Uterus (tissue), 4 donors: ENCODE measurements at places on chromosomes 2 and 18.

GRCh38 chr18:354003-354402, 86.2 kb upstream of the THOC1 start:
- DNase-seq, result no peak

DNA sequence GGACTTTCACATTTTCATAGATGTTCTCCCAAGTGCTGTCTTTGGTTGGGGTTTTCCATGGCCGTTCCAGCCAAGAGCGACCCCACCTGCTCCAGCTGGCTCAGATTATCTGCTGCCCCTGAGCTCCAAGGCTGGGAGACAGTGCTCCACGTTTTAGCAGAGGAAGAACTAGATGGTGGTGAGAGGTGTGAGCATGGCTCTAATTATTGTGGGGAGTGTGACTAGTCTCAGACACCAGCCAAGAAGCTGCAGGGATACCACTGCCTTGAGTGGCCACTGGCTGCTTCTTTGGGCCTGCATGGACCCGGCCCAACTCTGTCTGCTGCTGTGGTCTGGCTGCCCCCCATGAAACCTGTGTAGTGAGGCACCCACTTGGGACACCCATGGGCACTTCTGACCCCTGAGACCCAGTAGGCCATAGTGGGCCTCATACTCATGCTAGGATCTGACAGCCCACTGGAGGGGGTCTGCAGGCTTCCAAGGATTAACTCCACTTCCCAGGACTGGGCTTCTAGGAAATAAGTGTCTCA, 2.8 kb upstream of the NCL start:
- no peak for DNase-seq

- DNase-seq, result no peak
Measured at GRCh38 chr2:64322433-64322832, 131.5 kb upstream of the LGALSL start.

DNA sequence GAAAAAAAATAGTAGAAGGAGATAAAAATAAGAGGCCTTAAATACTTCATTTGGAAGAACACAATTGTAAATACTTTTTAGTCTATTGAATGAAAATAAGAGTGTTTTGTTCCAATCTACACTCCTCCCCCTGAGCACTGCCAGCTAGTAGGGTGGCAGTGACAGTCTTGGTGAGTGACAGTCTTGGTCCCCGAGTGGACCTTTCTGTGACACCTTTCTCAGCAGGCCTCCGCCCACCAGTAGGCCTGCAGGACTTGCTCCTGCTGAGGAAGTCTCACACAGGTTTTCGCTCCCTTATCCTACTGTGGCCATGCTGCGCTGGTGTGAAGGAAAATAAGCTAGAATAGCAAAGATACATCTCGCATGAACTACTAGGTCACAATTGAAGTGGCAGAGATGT, 666.8 kb downstream of the NR4A2 start:
- no peak for DNase-seq

DNA sequence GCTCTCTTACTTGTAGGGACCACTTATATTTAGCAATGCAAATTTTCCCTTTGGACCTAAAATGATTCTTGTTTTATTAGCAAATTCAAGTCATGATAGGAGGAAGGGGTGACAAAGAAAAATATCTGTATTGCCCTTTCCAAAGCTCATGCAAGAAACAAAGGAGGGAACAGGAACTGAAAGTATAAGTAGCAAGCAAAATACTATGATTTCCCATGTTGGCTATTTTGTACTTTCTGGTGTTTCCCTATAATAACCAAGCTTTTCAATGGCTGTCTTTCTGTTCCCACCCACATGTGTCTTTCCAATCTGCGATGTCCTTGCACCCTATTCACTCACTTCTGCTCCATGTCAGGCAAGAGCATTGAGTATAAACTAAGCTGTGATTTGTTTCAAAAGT, 279.7 kb downstream of the RNF144A start:
- no peak for DNase-seq

GRCh38 chr2:50225021-50225928, 806.7 kb downstream of the NRXN1 start:
- no peak for DNase-seq

- no peak for DNase-seq
Measured at GRCh38 chr2:74226648-74227213, 28.3 kb downstream of the MTHFD2 start.

DNA sequence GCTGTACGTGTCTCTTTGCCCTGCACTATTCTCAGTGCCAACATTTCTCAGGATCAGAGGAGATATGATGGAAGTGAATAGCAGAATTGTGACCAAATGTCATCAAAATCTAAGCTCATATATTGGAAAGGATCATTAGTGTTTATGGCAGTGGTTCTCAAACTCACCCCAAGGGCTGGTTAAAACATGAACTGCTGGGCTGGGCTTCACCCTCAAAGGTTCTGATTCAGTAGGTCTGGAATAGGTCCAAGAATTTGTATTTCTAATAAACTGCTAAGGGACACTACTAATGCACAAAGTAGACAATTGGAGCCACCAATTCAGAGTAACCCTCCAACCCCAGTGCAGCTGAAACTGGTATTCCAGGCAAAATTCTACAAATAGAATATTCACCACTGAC, 317.9 kb upstream of the UBE2E3 start:
- DNase-seq, result no peak

- no peak for DNase-seq
Measured at GRCh38 chr2:104852090-104852666, 1.7 kb upstream of the POU3F3 start.

- DNase-seq, result no peak
Measured at GRCh38 chr18:30927517-30928075, 114.9 kb downstream of the DSC3 start.

DNA sequence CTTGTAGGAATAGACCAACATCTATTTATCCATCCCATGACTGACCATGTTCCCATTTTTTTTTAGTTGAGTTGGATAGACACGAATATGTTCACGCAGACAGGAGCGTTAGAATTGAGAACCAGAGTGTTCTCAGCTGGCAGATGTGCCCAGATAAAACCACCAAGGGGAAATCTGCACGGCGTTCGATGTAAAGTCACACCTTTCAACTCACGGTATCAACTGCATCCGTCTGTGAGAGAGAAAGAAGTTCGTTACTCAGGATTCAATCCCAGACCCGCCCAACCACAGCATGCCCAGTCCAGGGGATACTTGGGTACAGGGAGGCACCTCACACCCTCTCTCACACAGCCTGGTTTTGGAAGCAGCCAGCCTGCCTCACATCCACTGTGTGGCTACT, 26.1 kb downstream of the MAL start:
- DNase-seq, result no peak

- no peak for DNase-seq
Measured at GRCh38 chr2:240759459-240759858, 60.6 kb downstream of the KIF1A start.

DNA sequence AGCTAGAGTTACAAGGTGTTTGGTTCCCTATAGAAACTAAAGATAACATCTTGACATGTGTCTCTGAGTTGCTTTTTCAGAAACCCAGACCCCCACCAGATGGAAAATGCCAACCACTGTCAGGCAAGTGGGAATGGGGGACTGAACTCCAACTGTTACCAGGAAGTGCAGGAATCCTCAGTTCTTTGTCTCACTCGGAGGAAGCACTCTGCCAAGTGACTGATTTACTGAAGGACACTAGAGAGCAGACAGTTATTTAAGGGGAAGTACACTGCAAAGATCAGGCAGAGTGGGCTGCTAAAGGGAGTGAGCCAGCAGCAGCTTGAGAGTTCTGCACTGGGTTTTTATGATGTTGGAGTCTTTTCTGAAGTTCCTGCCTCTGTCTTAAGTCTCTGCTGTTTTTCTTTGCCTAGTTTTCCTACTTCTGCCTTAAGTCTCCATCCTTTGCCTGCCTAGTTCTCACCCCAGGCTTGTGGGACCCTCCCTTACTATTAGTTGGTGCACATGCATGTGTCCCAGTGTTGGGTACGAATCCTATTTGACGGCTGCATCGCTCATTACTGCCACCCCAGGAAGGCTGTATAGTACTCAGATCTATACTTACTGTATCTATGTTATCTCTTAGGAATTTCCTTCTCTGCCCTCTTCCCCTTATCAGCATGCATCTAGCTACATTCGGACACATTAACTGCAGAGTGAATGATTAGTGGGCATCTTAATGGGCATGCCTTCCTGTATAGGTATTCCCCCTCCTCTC, 97.1 kb downstream of the TEX51 start:
- no peak for DNase-seq

- DNase-seq, result no peak
Measured at GRCh38 chr18:72412927-72413326, 131.2 kb downstream of the CBLN2 start.

GRCh38 chr18:59318460-59319050, at the start of gene CPLX4:
CPLX4 (minus strand) TSS chr18:59318649; CDS start chr18:59318462, 187 bp downstream.
- DNase-seq, result no peak

- no peak for DNase-seq
Measured at GRCh38 chr18:44988821-44989587, 308.3 kb downstream of the SETBP1 start.

- DNase-seq, result no peak
Measured at GRCh38 chr18:46152808-46153617, 48.8 kb downstream of the HAUS1 start.

- no peak for DNase-seq
Measured at GRCh38 chr2:27509326-27509725, 12.7 kb downstream of the GCKR start.

GRCh38 chr2:112542984-112543661, 858 bp downstream of the POLR1B start:
- no peak for DNase-seq

DNA sequence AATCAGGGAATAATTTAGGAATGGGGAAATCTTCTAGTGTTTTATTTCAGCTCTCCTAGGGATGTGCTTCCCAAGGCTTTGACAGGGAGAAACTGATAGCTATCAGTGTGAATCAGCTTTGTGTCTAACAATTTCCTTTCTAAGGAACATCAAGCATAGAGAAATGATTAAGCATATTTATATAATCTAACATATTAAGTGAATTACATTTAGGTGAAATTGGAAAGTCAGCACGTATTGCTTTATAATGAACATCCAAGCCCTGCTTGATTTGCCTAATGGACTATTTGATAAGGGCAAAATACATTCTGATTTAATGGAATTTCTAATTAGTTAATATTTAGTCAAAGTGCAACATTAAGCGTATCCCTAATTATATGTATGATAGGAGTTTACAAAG, 19.5 kb upstream of the TSPYL6 start:
- no peak for DNase-seq

DNA sequence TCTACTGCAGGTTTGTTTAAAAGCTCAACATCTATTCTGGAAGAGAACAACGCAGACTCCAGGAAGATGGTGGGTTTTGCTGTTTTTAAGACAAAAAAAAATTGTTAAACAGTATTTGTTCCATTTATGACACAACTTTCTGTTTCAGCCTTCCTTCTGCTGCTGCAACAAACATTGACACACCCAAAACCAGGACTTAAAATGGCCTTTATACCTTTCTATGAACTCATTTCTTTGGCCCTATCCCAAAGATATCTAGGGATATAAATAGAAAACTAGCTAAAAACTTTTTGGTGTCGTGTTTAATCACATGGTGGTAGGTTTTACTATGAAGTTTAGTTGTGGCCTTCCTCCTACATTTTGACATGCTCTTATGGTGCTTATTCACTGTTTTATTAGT, 964 bp upstream of the GALNT3 start:
- no peak for DNase-seq

- no peak for DNase-seq
Measured at GRCh38 chr2:192035731-192036442, 158.8 kb downstream of the TMEFF2 start.

DNA sequence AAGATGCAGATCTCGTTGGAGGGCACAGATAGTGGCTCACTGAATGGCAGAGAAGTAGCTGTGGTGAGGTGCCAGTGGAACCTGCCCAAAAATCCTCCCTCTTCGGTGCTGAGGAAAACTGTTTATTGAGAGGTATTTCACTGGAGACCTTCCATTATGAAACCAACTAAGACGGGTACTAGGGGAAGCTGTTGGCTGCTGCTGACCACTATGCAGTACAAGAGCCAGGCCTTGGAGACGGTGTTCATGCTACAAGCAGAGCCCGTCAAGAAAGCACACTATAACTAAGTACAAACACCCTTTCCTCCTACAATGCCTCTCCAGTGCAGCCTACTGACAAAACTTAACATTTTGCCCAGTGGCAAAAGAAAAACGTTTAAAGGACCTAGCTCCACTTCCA, 4.6 kb downstream of the ARL5A start:
- no peak for DNase-seq

- DNase-seq, result no peak
Measured at GRCh38 chr2:19667085-19667484, 234.7 kb downstream of the TTC32 start.

GRCh38 chr2:20541651-20542050, 94.8 kb downstream of the RHOB start:
- DNase-seq, result no peak

GRCh38 chr2:222427646-222428301, 3.4 kb downstream of the SGPP2 start:
- DNase-seq, result no peak

- DNase-seq, result no peak
Measured at GRCh38 chr2:85475799-85476490, 57.4 kb downstream of the SH2D6 start.

- no peak for DNase-seq
Measured at GRCh38 chr2:232843834-232844233, 26.2 kb upstream of the SNORC start.

- no peak for DNase-seq
Measured at GRCh38 chr2:222706616-222707015, 35.2 kb downstream of the MOGAT1 start.

DNA sequence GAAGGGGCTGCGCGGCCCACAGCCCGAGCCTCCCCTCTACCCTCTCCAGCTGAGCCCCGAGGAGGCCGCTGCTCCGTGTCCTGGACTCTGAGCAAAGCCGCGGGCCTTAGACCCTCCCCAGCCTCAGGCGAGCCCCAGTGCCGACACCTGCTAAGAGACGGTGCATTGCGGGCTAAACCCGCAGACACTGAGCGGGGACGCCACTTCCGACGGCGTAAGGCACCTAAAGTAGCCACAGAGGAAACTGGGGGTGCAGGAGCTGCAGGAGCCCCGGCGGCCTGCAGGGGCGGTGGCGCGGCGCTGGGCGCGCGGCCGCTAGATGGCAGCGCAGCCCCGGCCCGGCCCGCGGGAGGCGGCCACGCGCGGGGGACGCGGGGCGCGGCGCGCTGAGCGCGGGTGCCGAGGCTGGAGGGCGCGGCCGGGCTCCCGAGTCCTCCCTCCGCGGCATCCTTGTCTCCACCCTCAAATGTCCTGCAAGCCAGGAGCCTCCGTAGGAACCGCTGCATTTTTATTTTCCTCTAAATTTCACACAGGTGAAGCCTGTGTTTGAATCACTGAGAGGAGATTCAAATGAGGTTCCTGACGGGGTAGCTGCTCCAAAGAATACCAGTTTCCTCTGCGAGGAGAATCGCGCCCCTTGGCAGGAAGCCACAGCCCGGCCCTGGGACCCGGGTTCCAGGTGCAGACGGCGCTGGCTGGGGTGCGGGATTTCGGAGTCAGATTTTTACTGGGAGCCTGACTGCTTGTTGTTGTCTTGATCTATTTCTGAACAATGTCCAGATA, 650.5 kb downstream of the GALR1 start:
- no peak for DNase-seq

GRCh38 chr2:227504700-227505099, 32.7 kb downstream of the AGFG1 start:
- no peak for DNase-seq

GRCh38 chr18:76502551-76502950, 7.5 kb upstream of the ZNF516 start:
- no peak for DNase-seq
